ENCODE measurements at places on chromosomes 2 and 18.

- DNase-seq, result no peak
These were observed 130.6 kb downstream of the ZEB2 start for GRCh38 chr2:144389151-144389929.

GRCh38 chr2:11419781-11420180 lies 46.2 kb downstream of the E2F6 start:
- no peak for DNase-seq

GRCh38 chr2:12560618-12561017 lies 156.1 kb upstream of the TRIB2 start:
- DNase-seq, result no peak

- no peak for DNase-seq
These were observed 76.7 kb upstream of the ACAA2 start for GRCh38 chr18:49890041-49890440.

DNA sequence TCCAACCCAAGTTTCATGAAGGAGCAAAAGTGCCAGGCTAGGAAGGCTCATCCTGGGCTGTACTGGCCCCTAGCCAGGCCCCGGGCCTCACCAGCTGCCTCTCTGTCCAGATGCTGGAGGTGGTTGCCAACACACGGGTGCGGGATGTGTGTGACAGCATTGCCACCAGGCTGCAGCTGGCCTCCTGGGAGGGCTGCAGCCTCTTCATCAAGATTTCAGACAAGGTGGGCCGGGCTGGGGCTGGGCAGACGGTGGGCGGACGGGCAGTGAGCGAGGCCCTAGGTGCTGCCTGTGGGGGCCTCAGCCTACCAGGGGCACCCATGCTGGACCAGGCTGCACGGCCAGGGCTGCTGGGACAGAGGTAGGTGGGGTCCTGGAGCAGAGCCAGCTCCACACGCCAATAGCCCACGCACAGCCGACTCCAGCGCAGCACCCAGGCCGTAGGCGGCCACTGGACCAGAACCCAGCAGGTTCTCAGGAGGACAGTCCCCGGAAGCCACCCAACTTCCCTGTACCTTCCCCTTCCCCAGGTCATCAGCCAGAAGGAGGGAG lies 11.8 kb upstream of the GPR17 start:
- DNase-seq, result no peak

GRCh38 chr18:56285387-56286065 lies 352.9 kb downstream of the TXNL1 start:
- DNase-seq, result no peak

DNA sequence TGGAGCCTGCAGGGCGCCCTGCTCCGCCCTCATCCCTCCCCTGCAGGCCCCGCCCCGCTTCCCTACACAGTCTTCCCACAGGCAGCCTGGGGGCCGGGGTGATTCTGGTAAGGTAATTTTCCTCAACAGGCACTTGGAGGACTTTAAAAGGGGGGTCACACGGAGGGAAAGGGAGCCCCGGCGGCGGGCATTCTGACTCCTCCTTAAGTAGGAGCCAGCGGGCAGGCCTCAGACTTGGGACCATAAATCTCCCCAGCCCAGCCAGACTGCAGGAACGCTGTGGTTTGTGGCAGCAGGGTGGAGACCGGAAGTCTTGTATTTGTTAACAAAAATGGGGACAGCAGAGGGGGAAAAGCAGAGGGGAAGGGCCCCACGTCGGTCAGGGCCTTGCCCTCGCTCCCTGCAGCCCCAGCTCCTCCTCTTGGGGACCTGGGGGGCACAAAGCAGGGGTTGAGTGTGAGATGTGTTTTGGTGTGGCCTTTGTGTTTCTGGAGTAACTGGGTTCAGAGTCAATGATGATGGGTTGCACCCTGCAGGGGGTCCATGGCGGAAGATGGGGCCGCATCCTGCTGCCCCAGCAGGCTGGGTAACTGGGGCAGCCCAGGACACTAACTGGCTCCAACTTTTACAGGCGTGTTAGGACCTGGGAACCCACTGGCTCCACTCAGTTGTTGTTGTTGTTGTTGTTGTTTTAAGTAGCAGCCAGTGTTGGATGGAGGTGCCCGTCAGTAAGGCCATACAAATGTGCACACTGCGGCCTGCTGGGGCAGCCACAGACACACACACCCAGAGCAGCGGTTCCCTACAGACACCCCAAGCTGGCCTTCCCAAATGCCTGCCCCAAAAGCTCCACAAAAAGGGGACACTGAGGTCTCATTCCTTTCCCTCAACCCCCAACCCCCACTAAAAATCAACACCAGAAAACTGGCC lies 27.7 kb downstream of the SMAD7 start:
- no peak for DNase-seq

DNA sequence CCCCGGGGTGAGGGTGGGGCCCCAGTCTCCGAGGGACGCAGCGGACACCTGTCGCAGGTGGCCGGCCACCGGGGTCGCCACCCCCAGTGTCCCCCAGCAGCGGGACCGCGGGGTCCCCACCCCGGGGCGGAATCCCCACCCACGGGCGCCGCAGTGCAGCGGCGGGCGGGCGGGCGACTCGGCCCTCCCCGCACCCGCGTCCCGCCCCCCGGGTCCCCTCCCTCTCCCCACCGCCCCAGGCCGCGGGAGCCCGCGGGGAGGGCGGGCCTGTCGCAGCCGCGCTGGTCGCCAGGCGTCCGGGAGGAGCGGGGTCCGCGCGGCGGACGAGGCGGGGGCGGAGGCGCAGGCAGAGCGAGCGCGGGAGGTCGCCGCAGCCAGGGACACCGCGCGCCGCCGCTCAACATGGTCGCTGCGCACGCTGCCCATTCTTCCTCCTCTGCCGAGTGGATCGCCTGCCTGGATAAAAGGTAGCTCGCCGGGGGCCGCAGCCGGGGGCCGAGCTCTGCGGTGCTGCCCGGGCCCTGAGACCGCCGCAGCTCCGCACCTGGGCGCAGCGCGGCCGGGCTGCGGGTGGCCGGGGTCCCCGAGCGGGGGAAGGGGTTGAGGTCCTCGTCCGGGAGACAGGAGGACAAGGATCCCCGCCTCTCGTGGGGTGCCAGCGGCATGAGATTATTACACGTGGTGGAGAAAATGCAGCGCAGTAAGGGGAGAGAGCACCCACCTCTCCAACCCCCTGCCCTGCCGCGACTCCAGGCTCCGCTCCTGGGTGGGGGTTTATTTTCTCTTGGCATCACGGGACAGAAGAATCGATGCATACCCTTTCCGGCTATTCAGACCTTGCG lies at the start of gene RAPGEF4:
TSS of gene RAPGEF4 (plus strand) at position 264 of the 842 bp plus-strand sequence. CDS start at position 403, 139 bp downstream.
- DNase-seq, result no peak

- DNase-seq, result no peak
These were observed 427.0 kb upstream of the TNP1 start for GRCh38 chr2:217286833-217287232.

- DNase-seq, result no peak
These were observed 220.4 kb upstream of the TFPI start for GRCh38 chr2:187774551-187775071.

DNA sequence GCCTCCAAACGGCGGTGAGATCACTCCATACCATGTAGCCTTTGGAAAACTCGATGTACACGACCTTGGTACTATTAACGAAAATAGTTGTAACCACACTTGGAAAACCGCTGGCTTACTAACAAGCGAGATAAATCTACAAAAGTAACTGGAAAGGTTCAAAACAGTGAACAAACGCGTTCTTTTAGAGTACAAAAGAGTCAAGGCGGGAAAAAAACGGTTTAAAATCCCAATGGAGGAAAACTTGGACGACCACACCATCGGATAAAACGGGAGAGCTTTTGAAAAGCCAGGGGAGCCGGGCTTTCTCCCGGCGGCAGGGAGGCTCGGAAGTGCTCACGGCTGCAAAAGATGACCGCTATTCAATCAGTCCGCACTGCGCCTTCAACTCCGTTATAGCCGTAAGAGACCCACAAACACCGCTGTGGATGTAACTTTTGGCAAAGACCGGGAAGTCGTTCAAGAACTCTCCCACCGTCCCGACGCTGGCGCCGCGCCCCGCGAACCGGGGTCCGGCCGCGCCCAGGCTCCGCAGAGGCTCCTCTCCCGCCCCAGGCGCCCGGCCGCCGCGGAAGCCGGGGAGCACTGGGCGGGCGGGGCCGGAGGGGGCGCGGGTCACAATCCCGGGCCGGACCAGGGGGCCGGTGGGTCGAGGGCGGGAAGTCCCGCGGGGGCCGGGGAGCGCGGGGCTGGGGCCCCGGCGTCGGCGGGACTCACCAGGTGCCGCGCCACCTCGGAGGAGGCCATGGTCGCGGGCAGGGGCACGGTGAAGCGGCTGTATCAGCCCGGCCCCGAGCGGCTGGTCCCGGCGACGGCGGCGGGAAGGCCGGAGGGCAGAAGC lies 465 bp downstream of the SEPTIN10 start:
- DNase-seq, result peak; percentile 32

GRCh38 chr2:196170606-196171247 lies 651 bp downstream of the STK17B start:
- DNase-seq, result peak; percentile 58

DNA sequence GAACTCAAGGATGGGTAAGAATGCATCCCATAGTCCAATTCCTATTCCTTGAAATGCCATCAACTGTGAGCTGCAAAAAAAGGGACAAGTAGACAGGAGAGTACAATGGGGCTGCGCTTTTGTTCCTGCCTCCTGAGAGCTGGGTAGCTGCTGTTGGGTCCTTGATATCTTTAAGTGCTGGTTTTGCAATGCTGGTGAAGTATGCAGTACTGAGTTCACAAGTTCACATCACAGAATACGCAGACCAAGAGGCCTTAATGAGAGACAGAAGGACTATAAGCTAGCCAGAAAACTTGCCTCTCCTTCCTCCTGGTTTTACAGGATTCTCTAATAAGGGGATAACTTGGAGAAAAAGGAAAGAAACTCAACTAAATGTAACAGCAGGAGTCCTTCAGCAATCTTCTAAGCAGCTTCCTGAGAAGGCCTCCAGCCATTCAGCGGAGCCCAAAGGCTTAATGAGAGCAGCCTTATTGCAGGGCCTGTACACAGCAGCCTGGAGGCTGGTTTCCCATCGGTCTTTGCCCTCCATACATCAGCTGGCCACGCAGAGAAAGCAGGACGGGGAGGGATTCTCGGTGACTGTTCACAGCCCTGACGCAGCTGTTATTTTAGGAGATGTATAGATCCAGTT lies 293.1 kb downstream of the CDCA7 start:
- DNase-seq, result no peak

DNA sequence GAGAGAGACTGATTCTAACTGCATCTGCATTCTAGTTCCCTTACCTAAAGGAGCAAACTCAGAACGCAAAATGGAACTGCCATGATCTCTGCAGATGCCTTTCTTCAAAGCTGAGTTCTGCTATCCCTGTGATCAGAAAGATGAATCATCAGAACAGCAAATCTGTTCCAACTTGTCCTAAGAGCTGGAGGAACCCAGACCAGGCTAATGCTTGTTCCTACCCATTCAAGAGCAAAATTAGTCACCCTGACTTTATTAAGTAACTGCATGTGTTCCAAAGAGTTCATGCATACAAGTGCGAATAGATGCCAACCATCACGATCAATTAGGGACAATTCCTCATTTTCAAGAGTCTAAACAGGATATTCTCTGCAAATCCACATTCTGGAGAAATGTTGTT lies 46.5 kb downstream of the MBP start:
- no peak for DNase-seq

DNA sequence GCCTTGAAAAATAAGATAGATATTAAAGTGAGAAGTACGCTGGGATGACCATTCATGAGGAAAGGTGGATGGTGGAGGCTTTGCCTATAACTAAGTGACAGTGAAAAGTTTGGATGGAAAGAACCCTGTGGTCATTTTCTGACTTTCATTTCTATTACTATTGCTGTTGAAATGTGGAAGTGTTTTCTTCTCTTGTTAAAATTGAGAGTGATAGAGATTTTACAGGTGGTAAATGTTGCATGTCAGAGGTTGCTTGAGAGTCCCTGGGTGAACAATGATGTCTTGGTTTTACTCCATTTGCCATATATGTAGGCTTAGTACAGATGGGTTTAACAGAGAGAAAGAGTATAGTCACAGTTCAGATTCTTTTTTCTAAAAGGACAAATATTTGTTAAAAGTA lies 18.4 kb downstream of the NCOA1 start:
- no peak for DNase-seq

DNA sequence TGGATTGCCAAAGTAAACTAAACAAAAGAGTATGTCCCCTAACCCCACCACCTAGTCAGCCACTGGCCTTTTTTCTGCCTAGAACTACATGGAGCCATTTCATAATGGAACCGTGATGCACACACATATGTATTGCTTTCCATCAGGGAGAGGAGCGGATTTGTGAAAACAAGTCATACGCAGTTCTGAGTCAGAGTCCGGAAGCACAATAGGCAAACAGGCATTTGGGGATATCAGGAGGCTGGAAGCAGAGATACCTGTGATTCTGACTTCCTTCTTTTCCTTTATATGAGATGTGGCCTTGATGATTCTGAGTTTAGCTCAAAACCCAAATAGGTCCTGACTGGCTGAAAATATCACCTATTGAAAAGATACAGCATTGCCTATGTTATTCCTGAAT lies 93.5 kb downstream of the TMEM163 start:
- DNase-seq, result no peak

DNA sequence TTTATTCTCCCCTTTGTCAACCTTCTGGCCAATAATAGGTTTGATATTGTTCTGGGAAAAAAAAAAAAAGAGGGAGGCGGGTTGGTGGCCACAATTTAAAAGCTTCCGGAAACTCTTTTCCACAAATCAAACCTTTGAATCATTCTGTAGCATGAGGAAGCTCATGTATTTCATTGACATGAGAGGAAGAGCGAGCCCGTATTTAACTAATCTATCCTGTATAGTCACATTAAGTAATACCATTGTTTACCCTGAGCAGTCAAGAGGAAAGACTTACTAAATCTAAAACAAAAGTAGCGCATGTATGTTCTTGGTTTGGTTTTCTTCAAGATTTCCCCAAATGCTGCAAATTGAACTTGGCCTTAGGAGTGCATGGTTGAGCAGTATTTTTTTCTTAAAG lies 120.1 kb downstream of the NCKAP5 start:
- no peak for DNase-seq

- no peak for DNase-seq
These were observed 7.4 kb upstream of the ACYP2 start for GRCh38 chr2:54107903-54108615.

- DNase-seq, result no peak
These were observed 22.3 kb downstream of the IL1B start for GRCh38 chr2:112814278-112814677.

GRCh38 chr2:63049211-63049969 lies 1.2 kb upstream of the OTX1 start:
- DNase-seq, result no peak

DNA sequence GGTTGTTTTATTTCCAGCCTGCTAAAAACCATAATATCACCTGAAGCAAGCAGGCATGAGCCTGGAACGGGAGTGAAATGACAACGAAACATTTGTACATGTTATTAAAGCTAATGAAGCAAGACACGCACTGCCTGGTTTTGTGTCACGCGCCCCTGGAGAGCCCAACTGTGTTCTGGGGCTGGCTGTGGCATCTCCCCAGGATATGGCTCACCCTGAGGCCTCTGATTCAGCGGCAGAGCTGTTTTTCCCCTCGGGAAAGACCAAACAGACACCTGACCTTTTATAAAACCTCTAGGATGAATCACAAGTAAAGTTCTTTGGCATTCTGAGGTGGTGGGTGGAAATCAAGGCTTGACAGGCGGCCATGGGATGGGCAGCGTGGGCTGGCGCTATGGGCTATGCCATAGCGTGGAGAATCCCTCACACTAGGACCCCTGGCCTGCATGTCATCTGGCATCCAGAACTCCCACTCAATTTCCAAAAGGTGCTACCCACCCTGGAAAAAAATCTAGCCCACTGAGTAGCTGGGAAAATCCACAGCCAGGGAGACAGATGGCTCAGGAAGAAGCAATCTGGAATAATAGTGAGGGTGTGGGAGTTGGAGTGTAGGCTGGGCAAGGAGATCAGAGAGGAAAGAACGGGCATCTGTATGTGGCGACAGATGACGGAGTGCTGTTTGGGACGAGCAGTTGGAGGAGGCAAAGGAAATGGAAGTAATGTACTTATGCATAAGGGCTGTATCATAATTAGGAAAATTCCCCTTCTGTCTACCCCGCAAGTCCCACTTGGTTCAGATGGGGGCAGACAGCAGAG lies 262.0 kb downstream of the AFF3 start:
- no peak for DNase-seq

Measured in activated CD4-positive, CD25-positive, alpha-beta regulatory T cell treated with anti-CD3 and anti-CD28 coated beads, Interleukin-2, amount 50 U/mL, for 72 hours (primary cell).